SK-N-MC (cell line): ENCODE measurements at places on chromosomes 11 and 22.

DNA sequence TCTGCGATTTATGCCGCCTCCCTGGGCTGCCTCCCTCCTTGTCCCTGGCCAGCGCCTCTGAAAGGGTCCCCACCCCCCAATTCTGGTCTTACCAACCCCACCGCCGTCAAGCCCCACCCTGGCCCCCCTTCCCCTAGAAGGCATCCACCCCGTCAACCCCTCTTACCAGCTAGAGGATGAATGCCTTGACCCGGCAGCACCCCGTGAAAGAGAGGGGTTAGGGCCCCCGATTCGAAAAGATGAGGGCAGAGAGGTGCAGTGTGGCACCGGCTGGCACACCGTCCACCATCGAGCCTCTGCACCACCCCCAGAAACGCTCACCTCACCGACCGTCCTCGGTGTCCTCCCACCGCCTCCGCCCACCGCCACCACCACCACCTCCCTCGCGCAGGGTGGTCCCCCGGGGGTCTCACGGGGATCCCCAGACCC is 559 bp downstream of the ELFN2 start:
- no peak for DNase-seq

DNA sequence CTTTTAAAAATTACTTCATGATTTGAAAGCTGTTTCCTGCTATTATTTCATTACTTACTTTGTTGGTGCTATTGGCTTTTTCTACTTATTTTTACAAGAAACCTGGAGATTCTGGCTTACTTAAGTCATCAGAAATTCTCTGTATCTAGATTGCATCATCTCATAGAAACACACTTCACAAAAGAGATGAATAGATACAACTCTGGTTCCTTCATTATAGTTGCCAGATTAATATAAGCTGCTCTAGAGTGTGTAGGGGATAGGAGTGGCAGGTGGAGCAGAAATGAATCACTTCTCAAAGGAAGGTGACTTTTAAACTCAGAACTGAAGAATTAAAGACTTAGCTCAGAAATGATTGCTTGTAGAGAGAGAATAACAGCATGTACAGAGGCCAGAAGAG is 20.0 kb downstream of the CYP2R1 start:
- DNase-seq, result no peak

DNA sequence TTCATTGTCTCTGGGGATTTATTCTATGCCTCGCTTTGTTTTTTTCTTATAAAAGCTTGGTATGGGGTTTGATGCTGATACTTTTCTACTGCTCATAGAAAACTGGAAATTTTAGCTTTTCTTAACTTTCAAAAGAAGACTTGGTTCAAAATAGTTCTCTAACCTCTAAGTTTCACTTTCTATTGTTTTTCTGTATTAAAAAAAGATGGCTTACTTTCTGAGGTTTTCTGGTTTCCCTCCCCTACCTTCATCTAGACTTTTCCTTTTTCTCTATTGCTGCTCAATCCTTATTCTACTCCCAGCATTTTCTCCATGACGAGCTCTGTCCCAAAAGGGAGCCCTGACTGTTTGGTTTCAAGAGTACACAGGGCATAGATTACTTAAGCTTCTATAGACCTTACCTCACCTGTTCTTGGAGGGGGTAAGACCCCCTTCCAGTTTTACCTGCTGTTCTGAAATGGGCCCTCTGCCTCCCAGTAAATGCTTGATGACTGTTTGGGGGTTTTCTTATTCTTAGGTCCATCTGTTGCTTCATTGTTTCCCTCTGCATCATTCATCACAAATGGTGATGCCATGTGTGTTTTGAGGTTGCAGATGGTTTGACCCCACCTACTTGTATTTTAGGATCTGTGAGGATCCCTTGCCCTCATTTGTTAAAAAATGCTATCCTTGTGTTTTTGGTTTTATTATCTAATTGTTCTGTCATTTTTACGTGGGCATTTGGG is 29.5 kb downstream of the DNHD1 start:
- DNase-seq, result no peak

GRCh38 chr22:45996241-45997076 is 19.5 kb upstream of the WNT7B start:
- DNase-seq, result no peak

GRCh38 chr11:73566422-73566821 is 31.5 kb downstream of the FAM168A start:
- DNase-seq, result no peak

DNA sequence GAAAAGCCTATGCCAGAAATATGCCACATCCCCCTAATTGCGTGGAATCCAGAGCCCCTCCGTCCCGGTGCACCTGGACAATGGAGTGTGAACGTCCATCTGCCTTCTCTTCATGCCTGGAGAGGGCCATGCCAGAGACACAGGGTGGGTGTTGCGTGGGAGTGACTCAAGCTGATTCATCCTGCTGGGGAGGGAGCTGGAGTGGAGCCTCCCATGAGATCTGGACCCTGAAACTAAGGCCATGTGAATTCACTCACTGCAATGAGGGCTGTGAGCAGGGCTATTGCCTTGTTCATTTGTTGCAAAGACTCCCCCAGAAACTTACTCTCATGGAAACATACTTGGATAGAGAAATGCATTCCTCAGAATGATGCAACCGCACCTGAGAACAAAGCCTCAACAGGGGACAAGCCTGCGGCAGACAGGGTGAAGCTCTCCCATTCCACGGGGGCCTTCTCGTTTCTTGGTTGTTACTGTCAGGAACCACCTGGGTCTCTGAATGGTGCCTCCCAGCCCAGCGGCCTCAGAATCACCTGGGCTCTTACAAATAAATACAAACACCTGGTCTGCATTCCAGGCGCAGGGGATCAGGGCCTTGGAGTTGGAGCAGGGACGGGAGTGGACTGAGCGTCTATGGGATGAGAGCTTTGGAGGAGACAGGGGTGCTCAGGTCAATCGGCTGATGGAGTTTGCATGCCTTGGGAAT is 1031.2 kb downstream of the BRD1 start:
- no peak for DNase-seq

DNA sequence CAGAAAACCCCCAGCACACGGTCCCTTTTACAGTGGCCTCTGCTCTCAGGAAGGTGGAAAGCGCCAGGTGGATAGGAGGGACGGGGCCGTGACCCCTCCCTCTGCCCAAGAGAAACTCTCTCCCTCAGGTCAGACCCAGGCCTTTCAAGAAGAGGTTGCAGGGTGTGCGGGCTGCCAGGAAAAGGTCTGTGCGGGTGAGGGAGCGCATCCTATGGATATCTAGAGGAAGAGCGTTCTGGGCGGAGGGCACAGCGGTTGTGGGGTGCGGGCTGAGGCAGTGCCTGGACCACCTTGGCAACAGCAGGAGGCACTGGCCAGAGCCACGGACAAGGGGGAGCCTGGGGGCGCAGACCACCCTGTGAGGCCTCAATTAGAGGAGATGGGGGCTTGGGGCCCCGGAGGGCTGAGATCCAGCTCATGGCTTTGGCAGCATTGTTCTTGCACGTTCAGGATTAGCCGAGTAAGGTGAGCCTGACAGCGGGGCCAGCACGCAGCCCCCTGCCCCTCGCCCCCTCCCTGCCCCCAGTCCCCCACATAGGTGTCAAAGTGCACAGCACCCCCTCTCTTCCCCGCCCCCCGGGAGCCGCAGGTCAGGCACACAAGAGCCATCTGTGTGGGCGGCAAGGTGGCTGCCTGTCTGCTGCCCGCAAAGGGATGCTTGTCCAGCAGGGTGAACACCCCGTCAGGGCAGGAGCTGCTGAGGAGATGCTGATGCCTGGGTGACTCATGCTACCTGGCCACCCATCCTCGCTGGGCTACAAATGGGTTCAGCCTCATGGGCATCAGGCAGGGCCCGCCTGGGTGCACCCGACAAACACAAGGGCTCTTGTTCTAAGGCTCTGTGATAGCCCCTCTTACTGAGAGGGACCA is 92.8 kb upstream of the KCNQ1OT1 start:
- no peak for DNase-seq

DNA sequence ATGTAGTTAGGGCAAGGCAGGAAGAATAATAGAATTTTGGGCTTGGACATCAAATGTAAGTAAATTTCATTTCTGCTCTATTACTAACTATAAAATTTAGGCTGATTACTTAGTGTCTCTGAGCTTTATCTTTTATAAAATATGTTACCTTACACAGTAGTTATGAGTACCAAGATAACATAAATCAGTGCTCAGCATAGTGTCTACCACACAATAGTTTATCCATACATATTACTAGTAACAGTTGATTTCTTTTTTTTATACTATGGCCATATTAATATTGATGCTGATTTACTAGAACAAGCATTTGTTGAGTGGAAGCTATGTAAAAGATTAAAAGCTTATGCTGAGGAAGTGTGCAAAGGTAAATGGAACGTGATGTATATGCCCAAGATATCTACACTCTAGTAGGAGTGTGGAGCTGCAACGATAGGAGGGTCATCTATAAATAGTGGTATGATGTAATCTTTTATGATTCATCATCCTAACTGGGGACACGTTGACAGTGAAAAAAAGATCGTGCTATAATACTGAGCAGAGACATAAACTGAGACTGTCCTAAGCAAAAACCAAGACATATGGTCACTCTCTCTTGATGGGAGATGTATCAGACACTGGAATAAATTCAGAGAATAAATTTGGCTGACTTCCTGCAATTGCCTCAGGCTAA is 8.7 kb upstream of the SLC5A12 start:
- no peak for DNase-seq

DNA sequence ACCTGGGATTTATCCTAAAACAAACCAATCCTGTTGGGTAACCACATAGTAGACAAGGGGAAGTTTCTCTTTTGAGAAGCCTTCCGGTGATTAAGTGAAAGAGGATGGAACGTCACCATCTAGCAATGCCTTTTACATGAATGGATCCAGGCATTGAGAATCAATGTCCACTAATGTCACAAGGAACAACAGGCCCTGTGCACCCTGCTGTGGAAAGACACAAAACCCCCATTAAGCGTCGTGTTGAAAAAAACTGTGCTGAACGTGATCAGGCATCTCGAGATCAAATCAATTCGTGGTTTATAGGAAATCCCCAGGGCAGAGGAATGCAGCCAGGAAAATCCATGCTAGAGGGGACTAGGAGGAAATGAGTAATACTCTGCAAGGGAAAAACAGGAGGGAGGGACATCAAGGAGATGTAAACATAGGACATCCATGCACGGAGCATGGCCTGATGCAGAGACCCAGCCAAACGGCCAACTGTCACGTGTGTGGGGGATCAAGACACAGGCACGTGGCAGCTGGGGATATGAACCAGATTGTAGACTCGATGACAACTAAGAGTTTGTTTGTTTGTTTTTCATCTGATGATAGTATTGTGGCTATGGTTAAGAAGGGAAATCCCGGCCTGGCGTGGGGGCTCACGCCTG is 38.6 kb upstream of the CARS1 start:
- no peak for DNase-seq

GRCh38 chr11:1523779-1524178 is 37.2 kb upstream of the MOB2 start:
- DNase-seq, result no peak

DNA sequence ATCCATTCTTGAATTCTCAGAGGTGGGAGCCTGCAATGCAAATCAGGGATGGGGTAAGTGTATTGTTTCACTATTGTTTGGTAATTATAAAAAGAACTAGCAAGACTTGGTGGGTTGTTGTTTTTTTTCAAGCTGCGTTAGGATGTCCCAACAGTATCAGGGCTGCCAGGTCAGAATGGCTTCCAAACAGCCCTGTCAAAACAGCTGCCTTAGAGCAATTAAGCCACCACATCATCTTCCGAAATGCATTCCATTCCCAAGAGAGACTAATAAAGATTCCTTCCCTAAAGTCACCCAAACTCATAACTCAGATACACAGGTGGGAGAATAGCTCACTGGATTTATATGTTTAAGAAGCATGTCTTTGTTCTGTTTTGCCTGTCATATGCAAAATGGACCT is 23.5 kb downstream of the BBOX1 start:
- DNase-seq, result no peak

DNA sequence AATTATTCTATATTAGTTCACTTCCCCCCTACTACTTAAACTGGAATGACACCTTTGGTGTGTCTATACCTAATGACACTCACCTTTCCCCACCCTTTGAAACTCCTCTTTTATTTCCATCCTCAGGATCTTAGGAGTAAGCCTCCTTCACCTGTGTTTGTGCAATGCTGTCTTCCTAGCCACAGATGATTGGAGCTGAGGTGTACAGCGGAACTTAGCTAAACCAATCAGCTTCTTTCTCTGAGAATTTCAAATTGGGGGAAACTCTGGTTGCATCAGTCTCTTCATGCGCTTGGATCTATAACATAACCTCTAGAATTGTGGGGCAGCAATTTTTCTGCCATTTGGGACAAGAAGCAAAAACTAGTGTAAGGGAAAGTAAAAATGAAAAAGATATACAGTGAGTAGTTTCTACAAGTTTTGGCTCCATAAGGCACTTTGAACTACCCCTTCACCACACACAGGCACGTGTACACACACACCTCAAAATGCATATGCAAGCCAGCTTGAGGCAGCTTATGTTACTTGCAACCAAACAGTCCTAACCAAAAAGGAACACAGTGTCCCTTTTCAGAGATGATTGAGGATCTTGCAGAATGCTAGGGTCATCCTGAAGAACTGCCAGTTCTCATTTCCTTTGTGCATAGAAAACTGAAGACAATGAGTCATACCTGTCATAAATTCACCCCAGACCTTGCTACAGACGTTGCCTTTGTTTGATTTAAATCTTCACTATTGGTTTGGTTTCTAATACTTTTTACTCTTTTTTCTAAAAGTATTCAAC is 36.0 kb upstream of the LDLRAD3 start:
- no peak for DNase-seq

DNA sequence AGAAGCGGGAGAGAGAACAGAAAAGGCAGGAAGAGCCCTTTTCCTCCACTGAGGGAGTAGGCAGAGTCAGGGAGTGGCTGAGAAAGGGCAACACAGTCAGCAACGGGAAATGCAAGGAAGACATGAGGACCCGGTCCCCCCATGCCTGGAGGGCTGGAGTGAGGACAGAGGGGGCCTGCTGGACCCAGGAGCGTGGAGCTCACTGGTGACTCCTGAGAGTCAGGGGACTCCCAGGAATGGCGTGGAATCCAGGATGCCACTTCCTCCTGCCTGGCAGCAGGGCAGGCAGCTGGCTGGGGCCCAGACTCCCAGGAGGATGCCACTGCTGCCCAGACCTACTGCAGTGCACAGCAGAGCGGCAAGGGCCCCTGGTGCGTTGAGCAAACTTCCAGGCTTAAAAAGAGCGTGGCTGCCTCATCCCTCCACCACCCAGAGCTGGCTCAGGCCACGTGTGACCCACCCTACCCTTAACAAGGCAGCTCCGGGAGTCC is 11.3 kb downstream of the C11orf21 start:
- DNase-seq, result no peak

GRCh38 chr11:36195496-36196354 is 93.5 kb downstream of the COMMD9 start:
- DNase-seq, result no peak
